Fibroblast of skin of right quadriceps (primary cell): ENCODE measurements at places on chromosomes 5 and 9.

DNA sequence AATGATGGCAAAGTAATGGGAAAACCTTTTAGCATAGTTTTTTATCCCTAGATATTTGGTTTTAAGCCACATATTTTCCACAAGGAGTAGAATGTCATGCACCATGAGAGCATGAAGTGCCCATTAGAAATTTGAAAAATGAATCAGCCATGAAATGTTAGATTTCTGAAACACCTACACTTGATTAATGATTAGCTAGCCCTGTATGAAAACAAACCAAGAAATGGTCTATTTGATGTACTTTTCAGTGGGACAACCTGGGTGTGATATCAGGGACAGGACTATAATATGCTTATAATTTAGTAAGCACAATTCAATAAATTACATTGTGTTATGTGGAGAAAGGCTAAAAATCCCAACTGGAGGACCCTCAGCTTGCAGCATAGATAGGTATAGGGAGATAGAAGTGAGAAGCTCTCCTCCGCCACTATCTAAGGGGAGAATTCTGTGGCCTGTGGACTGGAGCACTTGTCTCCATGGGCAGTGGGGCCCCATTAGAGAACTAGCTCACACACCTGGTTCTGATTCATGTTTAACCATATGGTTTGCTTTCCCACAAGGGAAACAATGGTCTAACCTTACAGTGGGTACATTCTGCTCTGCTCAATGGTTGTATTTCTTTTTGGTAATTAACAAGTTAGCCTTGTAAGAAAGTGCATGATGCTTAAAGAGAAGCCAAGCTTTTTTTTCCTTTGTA lies 35.2 kb downstream of the NUP214 start:
- DNase-seq = no peak

GRCh38 chr9:8254541-8254940 lies 455.0 kb upstream of the DMAC1 start:
- DNase-seq = peak; percentile 31

DNA sequence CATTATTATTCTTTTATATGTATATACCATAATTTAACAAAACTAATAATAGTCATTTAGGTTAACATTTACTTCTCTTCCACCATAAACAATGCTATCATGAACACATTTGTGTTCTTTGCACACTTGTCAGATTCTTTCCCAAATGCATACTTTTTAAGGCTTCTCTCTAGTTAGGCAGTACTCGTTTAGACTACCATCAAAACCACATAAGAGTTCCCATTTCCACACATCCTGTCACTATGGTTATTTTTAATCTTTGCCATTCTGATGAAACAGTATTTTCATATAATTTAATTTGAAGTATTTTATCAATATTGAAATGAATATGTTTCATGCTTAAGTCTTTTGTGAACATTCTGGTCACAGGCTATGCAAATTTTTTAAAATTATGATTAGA lies 15.1 kb downstream of the DROSHA start:
- DNase-seq = no peak

- no peak for DNase-seq
These were observed 21.7 kb downstream of the IL33 start for GRCh38 chr9:6237267-6237666.

GRCh38 chr9:14347406-14348122 lies 33.6 kb upstream of the NFIB start:
- peak; percentile 25 for DNase-seq

DNA sequence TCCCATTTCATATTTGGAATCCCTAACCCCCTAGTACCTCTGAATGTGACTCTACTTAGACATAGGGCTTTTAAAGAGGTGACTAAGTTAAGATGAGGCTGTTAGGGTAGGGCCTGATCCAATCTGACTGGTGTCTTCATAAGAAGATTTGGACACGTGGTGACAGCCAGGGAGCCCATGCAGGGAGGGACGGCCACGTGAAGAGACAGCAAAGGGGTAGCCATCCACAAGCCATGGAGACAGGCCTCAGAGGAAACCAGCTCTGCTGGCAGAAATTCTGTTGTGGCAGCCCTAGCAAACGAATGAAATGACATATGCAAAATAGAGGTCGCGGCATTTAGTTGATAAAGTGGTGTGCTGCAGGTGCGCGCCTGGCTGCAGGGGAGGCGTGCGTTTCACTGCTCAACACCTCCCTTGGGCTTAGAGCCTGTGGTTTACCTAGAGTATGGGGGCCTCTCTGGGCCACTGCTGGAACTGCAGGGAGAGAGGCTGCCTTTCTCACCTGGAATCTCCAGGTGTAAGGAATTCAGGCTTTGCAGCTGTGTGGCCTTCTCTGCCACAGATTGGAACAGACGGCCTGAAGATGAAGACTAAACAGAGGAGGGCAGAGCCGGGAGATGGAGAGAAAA lies 7.1 kb upstream of the AFAP1L1 start:
- no peak for DNase-seq

DNA sequence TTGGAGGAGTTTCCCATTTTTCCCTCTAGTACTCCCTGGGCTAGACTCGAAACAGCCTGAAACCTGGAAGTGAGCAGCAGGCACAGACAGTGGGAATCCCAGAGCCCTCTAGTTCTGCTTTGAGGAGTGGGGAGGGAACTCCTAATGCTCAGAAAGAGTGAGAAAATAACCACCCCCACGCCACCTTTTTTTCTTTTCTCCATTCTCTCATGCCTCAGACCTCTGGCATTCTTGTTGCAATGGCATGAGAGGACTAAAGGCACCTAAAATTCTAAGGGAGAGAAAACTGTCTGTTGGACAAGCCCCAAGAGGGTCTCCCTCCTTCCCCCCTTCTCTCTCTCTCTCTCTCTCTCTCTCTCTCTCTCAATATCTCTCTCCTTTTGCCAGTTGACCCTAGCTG lies 15.1 kb upstream of the IRF1 start:
- peak; percentile 64 for DNase-seq

- DNase-seq = peak; percentile 16
These were observed 213.4 kb downstream of the MARCHF11 start for GRCh38 chr5:15966066-15966640.

GRCh38 chr5:171676286-171676944 lies 109.2 kb upstream of the SMIM23 start:
- no peak for DNase-seq

DNA sequence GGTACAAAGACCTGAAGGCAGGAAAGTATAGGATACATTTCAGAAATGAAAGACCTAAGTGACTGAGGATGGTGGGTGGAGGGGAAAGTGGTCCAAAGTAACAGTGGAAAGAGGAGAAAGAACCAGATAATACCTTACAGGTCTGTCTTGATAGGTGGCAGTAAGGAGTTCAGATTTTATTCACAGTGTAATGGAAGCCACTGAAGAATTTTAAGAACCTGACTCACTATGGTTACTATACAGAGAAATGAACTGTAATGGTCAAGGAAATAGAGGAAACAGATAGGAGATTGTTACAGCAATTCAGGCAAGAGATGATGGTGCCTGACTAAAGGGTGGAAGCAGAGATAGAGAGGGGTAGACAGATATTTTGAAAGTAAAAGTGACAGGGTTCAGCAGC lies 46.5 kb downstream of the EPB41L4A start:
- DNase-seq = no peak

DNA sequence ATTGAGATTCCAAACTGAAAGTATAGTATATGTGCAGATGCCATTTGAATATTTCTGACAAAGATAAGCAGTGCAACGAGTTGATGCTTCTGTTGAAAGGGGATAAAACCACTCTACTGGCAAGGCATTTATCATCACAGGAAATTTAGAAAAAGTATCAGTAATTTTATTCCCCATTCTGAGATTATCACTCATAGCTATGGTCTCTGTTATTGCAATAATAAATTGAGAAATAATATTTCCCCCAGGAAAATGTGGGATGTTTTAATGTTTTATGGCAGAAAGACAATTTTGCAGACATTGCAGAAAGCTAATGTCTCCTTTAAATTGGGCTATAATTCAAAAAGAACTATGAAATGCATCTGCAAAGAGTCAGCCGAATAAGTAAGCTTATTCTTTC lies 1612.7 kb upstream of the ACO1 start:
- no peak for DNase-seq

DNA sequence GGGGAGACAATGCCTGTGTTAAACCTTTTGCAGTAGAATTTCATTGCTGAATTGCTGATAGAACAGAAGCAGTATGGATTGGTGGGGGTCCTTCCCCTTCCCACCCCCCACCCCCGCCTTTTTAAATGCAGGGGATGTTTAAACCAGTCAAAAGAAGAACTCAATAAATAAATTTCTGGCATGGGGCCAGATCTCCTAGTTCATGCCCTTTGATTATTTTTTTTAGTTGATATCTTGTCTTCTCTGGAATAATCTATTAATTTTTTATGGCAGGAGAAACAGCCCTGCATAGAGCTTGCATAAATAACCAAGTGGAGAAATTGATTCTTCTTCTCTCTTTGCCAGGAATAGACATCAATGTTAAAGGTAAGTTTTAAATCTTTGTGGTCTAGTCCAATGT lies 72.8 kb downstream of the SLF1 start:
- no peak for DNase-seq

GRCh38 chr5:107365320-107366109 lies 305.2 kb downstream of the EFNA5 start:
- peak; percentile 94 for DNase-seq

GRCh38 chr9:138073808-138074207 lies 196.2 kb downstream of the CACNA1B start:
- no peak for DNase-seq

- DNase-seq = no peak
These were observed 58.6 kb downstream of the ENC1 start for GRCh38 chr5:74581988-74582365.
